Caki2 (cell line): ENCODE measurements at places on chromosomes 11 and 22.

GRCh38 chr22:46308283-46308988 lies 11.8 kb downstream of the GTSE1 start:
- no peak for DNase-seq

GRCh38 chr22:46465345-46465720 lies 72.1 kb downstream of the CELSR1 start:
- DNase-seq: no peak

GRCh38 chr22:49512487-49513165 lies 315.0 kb downstream of the BRD1 start:
- no peak for DNase-seq

GRCh38 chr11:131677828-131678470 lies 307.5 kb downstream of the NTM start:
- DNase-seq: no peak

DNA sequence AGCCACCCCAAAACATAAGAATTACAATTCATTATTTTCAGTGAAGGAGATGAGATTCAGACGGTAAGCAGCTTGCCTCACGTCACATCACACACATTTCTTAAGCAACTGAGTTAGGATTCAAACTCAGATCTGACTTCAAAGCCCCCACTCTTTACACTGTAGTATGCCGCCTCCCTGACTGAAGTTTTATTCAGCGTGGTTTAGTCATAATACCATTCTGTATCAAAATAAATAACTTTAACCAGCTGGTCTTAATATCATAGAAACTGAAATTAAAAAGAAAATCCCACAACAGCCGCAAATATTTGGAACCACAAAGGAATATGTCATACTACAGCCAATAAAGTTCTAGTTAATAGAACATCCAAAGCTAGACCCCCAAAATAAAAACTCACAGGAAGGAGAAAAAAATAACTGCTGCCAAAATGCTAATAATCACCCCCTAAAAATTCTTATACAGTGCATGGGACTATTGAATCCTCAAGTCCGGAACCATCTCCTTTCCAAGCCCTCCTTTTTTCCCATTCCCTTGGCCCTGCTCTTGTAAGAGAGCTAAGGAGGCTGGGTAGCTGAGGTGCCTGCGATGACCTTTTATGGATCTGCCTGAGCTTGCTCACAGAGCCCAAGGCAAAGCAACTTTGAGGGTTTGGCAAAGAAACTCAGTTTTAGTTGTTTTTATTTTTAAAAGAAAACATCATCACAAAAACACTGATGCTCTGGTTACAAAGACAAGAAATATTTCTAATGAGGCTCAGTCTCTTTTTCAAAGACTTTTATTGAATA lies 334.5 kb downstream of the TTC28 start:
- DNase-seq: no peak
